ENCODE measurements at places on chromosomes 13 and 19.
A peak's percentile ranks its signal among the peaks of the same experiment; 100 is the strongest.

DNA sequence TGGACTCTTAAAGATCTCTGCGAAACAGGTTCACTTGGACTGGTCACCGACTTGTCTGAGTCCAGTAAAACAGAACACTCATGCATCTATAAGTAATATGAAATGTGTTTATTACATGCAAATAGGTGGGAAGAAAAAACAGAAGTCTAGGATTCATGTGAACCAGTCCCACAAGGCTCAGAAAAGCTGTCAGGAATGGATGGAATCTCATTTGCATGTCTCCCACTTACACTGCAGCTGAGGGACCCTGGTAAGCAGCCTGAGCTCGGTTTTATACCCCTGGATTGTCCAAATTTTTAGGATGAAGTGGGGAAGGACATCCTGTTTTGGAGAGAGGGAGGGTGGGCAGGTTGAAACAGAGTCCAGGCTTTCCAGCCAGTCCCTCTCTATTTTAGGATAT, 1545.1 kb upstream of the PCDH20 start:
- no peak for DNase-seq

DNA sequence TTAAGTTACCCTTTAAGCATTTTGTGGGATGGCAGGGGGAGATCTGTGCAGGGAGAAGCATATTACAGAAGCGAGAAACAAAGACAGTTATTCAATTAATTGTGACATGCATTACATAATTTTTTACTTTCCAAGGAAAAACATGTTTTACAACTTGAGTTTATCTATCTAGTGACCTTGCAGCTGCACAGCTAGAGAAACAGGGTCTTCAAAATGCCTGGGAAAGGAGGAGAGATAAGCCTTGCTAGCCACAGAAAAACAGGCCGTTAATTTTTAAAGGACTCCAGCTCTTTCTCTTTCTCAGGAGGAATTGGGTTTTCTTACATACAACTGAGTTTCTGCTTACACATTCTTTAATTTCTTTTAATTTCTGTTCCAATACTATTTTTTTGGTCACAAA, 14.8 kb upstream of the ZNF431 start:
- no peak for DNase-seq

DNA sequence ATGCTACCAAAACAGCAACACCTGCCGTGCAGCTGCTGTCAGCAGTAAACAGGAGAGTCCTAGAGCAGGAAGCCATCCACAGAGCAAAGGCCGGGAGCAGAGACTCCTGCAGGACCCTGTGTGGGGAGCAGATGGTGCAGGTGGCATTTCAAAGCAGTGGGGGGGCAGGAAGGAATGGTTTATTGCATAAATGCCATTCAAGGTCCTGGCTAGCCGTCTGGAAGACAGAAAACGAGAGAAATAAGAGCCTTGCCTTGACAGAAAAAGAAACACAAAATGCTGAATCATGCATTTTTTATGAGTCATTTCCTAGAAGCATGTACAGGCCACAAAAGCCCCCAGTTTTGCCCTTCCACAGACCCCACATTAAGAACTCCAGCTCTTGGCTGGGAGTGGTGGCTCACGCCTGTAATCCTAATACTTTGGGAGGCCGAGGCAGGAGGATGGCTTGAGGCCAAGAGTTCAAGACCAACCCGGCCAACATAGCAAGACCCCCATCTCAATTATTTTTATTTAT, 5.4 kb downstream of the RSPH6A start:
- DNase-seq = no peak

GRCh38 chr13:24159357-24159756, 1.2 kb upstream of the SPATA13 start:
- DNase-seq = no peak

DNA sequence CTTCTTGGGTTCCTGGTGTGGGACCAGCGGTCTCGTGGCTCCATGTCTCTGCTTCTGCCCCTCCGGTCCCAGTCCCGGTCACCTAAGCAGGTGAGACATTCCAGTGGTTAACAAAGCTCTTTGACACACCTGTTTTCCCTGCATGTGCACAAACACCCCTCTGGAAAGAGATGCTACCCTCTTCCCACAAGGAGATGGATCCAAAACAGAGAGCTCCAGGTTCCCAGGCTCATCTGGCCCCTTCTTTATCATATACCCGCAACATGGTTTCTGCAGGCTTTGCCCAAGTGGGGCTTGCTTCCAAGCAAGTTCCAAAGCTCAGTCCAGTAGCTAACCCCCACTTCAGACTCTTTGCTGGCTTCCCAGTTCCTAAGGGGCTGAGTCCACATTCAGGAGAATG, 17.8 kb downstream of the PEG3 start:
- DNase-seq = no peak

GRCh38 chr13:58048670-58049069, 417.1 kb downstream of the PCDH17 start:
- no peak for DNase-seq

GRCh38 chr13:111281751-111282311, 38.6 kb upstream of the TEX29 start:
- no peak for DNase-seq

GRCh38 chr13:57665481-57665880, 33.9 kb downstream of the PCDH17 start:
- no peak for DNase-seq

- no peak for DNase-seq
These were observed 3.8 kb downstream of the HSPBP1 start for GRCh38 chr19:55275851-55276719.

DNA sequence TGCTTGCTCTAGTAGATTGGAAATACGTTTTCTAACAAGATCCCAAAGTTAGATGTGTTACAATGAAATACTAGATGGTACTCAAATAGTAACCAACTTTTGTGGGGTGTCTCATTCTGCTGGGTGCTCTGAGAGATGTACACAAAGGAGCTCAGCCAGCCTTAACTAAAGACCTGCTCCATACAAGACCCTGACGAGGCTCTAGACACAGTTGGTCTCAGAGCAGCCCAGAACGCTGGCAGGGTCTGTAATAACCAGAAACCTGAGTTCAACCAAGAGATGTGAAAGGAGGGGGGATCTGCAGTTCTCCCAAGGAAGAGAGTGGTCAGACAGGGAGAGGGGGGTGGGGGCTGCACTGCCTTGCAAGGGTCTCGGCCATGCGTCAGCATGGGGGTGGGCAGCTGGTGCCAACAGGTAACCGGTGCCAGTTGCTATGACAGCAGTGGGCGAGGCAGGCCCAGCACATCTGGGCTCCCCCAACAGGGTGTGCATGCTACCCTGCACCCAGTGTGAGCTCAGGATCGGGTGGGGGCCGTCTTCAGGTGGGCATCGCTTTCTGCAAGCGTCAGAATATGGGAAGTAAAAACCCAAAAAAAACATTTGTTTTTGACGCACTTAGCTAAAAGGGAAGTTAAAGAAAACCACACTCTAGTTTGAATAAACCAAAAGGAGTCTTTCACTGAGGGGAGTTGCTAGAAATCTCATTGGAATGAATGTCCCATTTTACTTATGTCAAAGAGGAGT, 68.0 kb upstream of the GPR183 start:
- DNase-seq = peak; percentile 82

DNA sequence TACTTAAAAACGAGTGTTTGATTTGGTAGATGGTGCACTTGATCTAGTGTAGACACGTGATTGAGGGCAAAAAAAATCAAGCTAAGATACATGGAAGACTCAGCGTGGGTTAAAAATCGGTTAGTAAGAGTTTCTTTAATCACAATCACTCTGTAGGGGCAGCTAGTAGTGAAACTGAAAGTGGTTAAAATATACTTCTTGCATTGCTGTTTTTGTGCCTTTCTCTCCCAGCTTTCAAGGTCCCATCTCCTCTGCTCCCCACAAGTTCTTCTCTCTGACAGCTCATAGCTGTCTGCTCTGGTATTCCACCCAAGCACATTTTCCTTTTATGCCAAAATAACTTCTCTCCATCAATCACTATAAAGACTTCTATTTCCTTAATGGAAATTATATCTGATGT, 1089.7 kb downstream of the EFNB2 start:
- DNase-seq = no peak

DNA sequence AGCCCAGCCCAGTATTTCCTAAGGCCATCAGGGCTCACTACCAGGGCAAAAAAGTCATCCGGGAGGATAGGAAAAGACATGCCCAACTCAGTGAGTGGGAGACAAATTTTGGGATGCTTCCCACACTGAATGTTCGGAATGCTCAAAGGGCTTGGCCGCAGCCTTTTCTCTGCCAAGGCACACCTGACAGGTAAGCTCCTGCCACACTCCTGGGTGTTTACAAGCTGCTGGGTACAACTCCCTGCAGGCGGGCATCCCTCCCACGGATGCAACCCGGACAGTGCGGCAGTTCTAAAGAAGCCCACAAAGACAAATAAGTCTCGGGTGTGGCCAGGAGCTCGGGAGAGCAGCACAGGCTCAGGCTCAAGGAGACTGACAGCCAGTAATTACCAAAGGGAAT, 28.1 kb downstream of the SLC7A1 start:
- DNase-seq = no peak

DNA sequence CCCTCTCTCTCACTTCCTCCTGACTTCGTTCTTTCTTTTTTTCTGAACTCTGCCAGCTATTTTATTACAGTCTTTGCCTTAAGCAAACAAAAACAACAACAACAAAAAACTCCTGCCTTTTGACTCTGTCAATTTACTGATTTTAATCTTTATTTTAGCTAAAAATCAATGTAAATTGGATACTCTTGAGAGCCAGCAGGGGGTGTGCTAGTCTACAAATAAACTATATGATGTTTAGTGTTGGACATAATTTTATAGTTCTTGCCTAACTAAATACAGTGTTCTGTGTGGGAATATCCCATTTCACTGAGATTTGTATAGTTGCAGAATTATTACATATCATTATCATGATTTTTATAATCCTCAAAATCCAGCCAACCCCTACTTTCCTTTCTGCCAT, 1199.9 kb upstream of the SPRY2 start:
- no peak for DNase-seq

DNA sequence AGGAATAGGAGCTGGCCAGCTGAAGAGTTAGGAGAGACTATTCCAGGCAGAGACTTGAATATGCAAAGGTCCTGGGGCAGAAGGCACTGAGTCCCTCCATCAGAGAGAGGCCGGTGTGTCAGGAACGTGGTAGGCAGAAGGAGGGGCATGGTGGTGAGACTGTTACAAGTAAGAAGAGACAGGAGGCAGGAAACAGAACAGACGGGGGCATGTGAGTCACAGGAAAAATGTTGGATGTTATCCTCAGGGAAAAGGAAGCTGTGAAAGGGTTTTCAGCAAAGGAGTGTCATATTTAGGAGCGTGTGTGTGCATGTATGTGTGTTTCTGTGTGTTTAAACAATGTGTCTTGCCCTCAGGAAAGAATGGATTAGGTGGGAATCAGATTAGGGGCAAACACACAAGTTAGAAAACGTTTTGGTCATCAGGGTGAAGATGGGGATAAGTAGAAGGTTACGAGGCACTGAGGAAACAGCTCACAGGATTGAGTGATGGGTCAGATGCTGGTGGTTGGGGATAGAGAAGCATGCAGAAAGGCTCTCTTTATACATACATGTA, 1.1 kb downstream of the EDDM13 start:
- DNase-seq = no peak

DNA sequence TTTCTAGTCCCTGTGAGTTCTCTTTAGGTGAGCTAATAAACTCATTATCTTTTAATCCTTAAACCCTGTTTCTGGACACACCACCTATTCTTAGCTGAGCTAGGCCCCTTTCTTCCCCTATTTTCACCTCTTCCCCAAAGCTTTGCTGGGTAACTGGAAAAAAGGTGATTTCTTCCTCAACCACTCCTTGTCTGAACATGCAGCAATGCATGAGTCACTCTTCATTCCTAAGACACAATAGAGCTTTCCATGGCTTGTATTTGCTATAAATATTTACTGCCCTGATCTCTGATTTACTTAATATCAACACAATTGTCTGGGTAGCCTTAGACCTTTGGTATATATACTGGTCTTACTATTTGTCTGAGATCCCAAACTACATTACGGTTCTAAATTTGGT, 370.9 kb downstream of the KLF5 start:
- no peak for DNase-seq

DNA sequence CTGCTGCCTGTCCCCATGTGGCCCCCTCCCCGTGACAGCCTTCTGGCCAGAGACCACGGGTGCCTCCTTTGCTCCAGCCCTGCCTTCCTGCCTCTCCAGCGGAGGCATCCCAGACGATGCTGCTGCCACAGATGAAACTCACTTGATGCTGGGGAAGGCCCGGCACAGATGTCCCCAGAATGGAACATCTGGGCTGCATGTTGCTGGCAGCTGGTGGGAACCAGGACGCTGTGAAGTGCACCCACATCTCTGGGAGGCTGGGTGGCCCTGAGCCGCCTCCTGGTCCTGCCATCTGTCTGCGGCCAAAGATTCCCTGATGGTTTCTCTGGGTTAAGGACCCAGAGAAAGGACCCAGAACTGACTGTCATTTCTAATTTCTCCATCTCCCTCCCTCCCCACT, 51.9 kb upstream of the PTPRS start:
- DNase-seq = no peak

- no peak for DNase-seq
These were observed 158.7 kb downstream of the TM9SF2 start for GRCh38 chr13:99659866-99660554.

DNA sequence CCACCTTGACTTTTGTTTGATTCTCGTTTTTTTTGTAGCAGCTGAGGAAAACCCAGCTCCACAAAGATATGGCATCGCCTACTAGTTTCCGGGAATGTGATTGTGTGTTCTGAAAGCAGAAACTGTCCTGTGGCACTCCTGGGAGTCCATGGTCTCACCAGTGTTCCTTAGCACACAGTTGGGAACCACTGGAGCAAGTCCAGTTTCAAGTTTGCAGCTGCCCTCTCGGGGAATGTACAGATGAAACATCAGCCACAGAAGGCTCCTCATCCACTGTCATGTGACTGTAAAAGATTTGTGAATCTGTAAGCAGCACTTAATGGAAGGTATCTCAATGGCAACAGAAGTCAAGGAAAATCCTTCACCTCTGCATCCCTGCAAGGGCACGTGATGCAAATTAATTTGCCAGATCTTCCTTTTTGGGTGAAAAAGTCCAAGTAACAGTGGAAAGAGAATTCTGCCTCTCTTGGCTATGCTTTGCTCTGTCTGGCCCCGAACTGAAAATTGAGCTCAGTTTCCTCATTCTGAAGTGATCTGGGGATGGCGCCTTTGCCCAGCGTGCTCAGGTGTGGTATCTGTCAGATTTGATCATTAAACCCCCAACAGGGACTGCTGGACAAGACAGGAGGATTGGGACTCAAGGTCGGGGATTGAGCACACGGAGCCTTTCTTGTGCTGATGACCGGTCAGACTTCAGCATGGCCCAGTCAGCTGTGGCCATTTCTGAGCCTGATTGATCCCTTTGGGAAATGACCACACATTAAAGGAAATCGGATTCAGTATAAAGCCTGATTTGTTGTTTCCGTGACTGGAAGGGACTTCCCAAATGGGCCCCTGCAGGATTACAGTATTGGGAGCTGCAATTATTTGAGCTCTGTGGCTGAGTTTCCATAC, 58.8 kb downstream of the ING1 start:
- DNase-seq = no peak

- DNase-seq = no peak
These were observed 16.8 kb upstream of the ADGRE2 start for GRCh38 chr19:14795078-14795721.

DNA sequence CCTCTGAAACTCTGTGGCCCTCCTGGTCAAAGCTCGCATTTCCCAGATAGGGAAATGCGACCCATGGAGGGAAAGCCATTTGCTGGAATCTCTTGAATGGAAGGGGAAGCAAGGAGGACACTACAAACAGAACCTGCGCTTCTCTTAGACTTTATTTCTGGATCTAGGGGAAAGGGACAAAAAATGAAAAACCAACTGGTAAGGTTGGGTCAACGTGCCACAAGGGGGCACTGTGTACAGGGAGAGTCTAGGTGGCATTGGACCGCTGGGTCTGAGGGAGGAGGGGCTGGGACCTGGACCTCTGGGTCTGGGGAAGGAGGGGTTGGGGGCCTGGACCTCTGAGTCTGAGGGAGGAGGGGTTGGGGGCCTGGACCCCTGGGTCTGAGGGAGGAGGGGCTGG, 5.0 kb downstream of the KLK4 start:
- no peak for DNase-seq
